Foreskin keratinocyte (primary cell): ENCODE measurements at places on chromosomes 5 and 9. TPM values are rescaled to one million over a fixed set of nuclear protein-coding genes. Genes with fewer than 3 reads are reported as not detected.

DNA sequence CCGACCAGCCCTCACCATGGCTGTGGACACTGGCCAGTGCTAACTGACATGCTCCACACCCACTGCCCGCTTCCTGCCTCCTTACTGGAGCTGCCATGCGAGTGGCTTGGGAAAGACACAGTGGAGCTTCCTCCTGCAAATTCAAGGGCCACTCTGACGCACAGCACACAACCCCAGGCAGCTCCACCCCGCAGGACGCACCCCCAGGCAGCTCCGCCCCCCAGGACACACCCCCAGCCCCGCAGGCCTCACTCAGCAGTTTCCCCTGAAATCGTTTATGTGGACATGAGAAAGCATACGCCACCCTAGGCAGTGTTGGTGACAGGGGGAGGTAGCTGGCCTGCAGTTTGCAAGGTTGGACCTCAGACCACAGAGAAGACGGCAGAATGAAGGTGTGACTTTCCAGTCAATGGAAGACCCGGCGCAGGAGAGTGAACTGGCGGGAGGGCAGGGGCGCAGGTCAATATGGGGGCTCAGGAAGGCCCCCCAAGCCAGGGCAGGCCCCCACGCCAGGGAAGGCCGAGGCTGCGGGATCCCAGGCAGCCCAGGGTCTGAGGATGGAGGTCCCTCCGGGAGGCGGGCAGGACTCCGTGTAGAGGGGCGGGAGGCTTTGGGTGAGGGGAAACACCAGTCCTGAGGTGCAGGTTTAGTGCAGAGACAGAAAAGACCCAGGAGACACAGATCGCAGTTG, 21.6 kb downstream of the LPCAT1 start:
- DNase-seq = no peak

DNA sequence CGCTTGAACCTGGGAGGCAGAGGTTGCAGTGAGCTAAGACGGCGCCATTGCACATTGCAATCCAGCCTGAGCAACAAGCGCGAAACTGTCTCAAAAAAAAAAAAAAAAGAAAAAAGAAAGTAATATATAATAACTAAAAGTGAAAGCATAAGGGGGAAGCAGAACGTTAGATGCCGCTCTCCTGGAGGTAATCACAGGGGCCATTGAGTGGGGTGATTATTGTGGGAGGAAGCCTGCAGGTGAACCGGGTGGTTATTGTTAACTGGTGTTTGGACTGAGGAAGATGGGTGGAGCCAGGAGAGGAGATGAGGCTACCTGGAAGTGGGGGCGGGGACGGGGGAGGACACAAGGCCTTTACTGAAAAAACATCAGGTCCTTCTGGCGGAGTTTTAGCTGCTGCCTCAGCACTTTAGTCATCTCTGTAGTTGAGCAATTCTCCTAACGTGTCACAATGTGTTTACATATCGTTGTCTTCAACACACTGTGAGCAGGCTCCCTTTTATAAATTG, 5.3 kb upstream of the TJP2 start:
- peak; percentile 88 for DNase-seq

DNA sequence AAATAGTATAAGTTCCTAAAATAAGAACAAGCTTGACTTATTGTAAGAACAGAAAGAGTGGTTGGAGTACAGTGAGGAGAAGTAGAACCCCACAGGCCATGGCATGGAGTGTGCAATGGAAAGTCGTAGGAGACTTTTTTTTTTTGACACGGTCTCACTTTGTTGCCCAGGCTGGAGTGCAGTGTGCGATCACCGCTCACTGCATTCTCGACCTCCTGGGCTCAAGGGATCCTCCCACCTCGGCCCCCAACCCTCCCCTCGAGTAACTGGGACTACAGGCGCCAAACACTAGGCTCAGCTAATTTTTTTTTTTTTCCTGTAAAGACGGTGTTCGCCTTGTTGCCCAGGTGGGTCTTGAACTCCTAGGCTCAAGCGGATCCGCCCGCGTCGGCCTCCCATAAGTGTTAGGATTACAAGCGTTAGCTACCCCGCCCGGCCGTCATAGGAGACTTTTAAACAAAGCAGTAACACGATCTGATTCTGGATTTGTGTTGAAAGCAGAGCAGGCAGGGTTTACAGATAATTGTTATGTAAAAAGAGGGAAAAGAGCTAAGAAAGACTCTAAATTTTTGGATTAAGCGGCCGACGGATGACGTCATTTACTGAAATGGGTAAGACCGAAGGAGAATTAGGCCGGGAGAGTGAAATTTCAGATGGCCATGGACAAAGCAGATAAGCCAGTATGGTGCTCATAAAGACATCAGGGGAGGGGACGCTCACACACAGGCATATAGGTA, 752 bp downstream of the TSTD2 start:
- no peak for DNase-seq

DNA sequence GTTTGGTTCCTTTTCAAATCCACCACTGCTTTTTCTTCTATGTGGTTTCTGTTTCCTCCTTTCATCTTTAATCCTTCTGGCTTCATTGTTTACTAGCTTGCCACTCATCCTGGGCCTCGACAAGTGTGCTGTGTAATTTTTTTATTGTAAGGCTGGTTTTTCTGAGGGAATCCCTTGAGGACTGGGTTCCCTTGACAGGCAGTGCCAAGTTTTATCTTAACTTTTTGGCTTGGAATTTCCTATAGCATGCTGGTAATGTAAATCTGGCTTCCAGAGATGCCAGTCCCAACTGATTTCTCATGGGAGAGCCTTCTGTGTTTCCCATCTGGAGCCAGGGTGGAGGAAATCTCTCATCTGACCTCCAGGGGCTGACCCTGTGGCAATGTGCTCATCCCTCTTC, 184.7 kb downstream of the ROR2 start:
- no peak for DNase-seq

IL9 gene
- polyA plus RNA-seq = not detected in 2 replicates

- DNase-seq = no peak
Measured at GRCh38 chr5:119357270-119357669, 1.5 kb downstream of the TNFAIP8 start.

- DNase-seq = no peak
Measured at GRCh38 chr5:171543148-171543815, 123.8 kb downstream of the FGF18 start.

SIT1 gene
- not detected in 2 replicates for polyA plus RNA-seq

DNA sequence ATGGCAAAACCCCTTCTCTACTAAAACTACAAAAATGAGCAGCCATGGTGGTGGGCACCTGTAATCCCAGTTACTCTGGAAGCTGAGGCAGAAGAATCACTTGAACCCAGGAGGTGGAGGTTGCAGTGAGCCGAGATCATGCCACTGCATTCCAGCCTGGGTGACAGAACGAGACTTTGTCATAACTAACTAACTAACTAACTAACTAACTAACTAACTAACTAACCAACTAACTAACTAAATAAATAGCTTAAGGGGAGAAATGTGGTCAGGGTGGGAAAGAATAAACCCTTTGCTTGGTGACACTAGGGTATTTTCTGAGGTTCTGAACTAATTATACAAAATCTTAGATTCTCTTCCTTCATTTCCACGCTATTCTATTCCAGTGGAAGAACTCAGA, 184.4 kb upstream of the MEF2C start:
- DNase-seq = no peak

PCDHGB1 gene
- not detected in 2 replicates for polyA plus RNA-seq

GRCh38 chr5:77095189-77095588, 8.1 kb upstream of the ZBED3 start:
- no peak for DNase-seq

- DNase-seq = no peak
Measured at GRCh38 chr5:172883066-172883465, 49.0 kb downstream of the ERGIC1 start.

DNA sequence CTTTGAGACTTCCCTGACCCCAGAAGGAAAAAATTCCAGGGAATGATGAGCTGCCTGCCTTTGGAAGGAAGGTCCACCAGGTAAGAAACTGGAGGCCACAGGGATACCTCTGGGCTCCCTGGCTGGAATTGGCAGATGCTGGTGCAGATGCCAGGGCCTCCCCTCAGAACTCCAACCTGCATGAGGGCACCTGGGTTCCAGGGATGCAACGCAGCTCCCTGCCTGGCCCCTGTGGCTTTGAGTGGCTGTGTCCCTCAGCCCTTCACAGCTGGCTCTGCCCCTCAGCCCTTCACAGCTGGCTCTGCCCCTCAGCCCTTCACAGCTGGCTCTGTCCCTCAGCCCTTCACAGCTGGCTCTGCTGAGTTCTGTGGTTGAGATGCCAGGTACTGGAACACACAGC, 13.9 kb downstream of the KCNMB1 start:
- DNase-seq = no peak

PCDHB10 gene
- not detected in 2 replicates for polyA plus RNA-seq

DNA sequence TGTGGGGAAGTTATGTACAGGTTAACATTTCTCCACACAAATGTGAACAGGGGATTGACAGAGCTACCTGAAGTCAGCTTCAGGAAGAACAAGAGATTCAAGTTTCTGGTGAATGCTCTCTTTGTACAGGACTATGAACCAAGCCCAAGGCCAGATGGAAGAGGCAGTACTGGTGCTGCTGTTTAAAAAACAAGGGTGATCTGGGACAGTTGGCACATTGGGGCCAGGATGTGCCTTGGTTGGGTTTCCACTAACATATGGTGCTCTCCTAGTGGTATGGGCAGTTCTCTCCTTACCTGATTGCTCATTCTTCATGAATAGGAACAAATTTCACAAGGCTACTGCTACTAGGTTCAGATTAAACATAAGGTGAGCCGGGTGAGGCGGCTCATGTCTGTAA, 40.0 kb downstream of the MTMR12 start:
- no peak for DNase-seq

IFNE gene
- 0.30 and 0.60 TPM in 2 replicates for polyA plus RNA-seq

DNA sequence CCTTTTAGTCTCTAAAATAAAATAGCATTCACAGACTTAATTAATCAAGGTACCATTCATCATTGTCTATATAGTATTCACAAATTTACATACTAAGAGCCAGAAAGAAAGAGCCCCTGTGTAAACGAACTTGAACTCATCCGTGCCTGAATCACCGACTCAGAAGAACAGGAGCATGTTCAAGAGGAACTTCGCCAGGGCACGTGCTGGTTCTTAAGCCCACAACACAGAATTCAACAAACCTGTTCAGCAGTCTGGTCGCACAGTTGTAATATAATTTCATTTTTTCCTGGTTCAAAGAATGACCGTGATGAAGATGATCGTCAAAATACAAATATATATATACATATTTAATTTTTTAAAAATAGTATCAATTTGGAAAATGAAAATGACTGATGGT, 141.9 kb downstream of the CETN3 start:
- no peak for DNase-seq

GRCh38 chr5:106136061-106136460, 1534.7 kb downstream of the EFNA5 start:
- no peak for DNase-seq

- DNase-seq = no peak
Measured at GRCh38 chr5:130526708-130527107, 622.4 kb downstream of the CHSY3 start.

GRCh38 chr5:154535535-154535934, 57.5 kb upstream of the HAND1 start:
- DNase-seq = no peak

- no peak for DNase-seq
Measured at GRCh38 chr5:33501899-33502298, 61.1 kb downstream of the TARS1 start.
